Activated CD4-positive, alpha-beta T cell treated with anti-CD3 and anti-CD28 coated beads, Interleukin-2, amount 50 U/mL, for 24 hours (primary cell): ENCODE measurements at places on chromosomes 11 and 22.

GRCh38 chr11:132586801-132587200, 945.5 kb downstream of the OPCML start:
- DNase-seq: no peak

DNA sequence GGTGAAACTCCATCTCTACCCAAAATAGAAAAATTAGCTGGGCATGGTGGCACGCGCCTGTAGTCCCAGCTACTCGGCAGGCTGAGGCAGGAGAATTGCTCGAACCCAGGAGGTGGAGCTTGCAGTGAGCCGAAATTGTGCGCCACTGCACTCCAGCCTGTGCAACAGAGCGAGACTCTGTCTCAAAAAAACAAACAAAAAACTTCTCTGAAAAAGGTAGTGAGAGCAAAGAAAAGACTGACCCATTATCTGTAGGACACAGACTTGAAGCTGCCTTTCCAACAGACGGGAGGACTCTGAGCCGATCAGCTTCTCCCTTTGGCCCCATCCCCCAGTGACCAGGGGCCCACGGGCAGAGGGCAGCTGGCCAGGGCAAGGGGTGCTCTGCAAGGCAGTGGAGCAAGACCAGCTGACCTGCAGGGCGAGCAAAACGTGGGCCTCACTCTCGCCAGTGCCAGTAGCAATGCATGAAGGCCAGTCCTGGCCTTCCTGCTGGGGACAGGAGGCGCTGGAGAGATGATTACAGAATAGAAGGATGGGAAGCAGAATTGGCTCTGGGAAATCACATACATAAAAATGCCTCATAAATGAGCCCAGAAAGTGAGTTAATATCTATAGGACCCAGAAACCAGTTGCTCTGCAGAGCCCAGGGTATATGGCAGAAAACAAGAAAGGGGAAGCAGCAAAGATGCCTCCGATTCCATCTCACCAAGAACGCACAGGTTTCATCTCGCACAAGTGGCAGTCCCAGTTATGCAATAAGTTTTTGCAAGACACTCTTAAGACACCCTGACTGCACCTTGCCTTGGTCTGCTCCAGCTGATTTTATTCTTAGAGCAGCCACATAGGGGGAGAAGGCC, 2.8 kb downstream of the EHD1 start:
- no peak for DNase-seq

- no peak for DNase-seq
These were observed 277.4 kb upstream of the SESN3 start for GRCh38 chr11:95508219-95508890.

GRCh38 chr11:44219830-44220796, 89.8 kb downstream of the ALX4 start:
- no peak for DNase-seq
